CD4-positive, alpha-beta T cell treated with Interleukin-4 for 1 hour (primary cell): ENCODE measurements at places on chromosomes 1 and 21.
A peak's percentile ranks its signal among the peaks of the same experiment; 100 is the strongest.

GRCh38 chr1:31707711-31708110 is 3.9 kb upstream of the COL16A1 start:
- DNase-seq, result no peak

GRCh38 chr1:209673631-209674417 is 1.4 kb upstream of the G0S2 start:
- peak; percentile 53 for DNase-seq

GRCh38 chr21:36180963-36181362 is 24.3 kb downstream of the DOP1B start:
- DNase-seq, result no peak

GRCh38 chr21:42187976-42188653 is 30.8 kb upstream of the ABCG1 start:
- peak; percentile 88 for DNase-seq

DNA sequence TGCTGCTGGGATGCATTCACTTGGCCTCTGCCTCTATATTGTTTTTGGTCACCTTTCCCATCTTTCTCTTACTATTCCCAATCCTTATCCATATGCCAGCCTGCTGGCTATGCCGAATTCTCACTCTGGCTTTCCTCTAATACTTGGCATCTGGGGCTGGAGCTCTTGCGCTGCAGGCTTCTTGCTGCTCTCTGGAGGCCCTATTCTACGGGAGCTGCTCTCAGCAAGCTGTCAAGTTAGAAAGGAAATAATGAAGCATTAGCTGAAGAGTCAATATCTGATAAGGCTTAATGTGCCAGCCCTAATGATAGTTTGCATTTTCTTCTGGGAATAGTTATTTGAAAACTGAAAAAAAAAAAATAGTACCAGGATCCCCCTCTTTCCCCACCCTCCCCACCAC is 125.3 kb upstream of the CYYR1 start:
- DNase-seq, result no peak

DNA sequence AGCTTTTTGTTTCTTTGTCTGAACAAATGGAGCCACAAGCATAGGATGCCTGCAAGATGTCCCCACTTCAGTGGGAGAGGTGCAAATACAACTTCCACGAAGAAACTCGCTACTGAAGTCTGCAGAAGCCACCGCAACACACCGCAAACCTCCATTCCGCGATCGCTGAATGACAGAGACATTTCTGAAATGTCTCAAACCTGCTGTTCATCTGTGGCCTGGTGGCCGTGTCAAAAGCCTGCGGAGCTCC is 1.0 kb downstream of the TP53BP2 start:
- DNase-seq, result peak; percentile 27

DNA sequence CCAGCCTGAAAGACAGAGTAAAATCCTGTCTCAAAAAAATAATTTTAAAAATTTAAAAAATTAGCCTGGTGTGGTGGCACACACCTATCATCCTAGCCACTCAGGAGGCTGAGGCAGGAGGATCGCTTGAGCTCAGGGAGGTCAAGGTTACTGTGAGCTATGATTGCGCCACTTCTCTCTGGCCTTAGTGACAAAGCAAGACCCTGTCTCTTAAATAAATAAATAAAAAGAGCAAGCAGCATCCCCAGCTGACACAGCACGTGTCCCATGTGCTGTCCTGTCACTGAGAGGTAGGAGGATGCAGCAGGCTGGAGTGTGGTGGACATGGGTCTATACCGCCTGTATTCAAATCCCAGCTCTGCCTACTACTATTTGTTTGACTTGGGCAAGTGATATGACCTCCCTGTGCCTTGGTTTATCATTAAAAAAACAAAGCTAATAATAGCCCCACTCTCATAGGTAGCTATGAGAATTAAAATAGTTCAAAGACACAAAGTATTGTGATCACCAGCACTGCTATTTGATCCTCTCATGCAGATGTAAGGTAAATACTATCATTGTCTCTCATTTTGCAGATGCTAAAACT is 22.2 kb upstream of the ECE1 start:
- no peak for DNase-seq

DNA sequence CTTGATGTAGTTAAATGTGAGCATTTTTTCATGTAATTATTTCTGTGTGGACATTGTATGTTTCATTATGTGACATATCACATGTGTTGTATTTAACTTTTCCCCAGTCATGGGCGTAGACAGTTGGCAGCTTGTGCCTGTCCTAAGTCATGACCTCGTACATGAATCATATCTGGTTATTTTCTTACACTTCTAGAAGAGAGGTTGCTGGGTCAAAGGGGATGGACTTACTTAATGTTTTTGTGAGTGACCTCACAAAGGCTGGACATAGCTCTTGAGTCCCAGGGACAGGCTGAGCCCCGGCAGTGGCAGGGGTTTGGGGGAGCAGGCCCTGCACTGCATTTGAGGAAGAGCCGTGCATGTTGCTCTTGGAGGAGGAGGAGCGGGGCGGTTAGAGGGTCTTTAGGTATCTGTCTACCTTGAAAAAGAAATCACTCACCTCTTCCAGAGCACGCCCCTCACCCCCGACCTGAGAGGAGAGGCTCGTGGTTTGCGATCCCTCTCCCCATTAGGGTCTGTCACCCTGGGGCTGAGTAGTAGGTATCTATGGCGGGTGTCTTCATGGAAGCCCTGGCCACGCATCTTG is 16.4 kb downstream of the IFNGR2 start:
- no peak for DNase-seq

- DNase-seq, result no peak
Measured at GRCh38 chr1:180515364-180515763, 13.0 kb upstream of the ACBD6 start.

DNA sequence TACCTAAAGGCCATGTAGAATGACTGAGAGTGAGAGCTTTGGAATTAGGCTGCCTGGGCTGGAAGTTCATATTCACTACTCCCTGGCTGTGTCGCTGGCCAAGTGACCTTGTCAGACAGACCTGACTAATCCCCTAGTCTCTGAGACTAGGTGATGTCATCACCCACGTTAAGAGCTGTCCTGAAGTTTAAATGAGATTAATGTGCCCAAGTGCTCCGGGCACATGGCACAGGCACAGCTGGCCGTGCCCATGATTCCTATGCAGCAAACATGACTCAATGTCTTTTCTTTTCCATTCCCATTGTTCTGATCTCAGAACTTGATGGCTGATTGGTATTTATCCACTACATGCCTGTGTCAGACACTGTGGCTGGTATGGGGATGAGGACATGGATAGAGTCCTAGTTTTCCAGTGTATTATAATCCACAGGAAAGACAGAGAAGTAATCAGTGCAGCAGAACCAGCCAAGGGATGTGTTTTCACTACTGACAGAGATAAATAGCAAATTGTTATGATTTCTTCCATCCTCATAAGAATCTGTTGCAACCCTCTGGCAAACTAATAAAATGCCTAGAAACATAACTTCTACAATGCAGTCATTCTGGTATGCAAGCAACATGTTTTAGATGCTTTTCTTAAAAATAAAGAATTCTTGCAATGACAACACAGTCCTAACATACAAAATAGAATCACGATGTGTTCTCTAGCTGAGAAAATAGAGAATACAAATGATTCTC is 180.9 kb downstream of the PCP4 start:
- no peak for DNase-seq

- no peak for DNase-seq
Measured at GRCh38 chr1:17611991-17612390, 72.5 kb downstream of the ARHGEF10L start.

DNA sequence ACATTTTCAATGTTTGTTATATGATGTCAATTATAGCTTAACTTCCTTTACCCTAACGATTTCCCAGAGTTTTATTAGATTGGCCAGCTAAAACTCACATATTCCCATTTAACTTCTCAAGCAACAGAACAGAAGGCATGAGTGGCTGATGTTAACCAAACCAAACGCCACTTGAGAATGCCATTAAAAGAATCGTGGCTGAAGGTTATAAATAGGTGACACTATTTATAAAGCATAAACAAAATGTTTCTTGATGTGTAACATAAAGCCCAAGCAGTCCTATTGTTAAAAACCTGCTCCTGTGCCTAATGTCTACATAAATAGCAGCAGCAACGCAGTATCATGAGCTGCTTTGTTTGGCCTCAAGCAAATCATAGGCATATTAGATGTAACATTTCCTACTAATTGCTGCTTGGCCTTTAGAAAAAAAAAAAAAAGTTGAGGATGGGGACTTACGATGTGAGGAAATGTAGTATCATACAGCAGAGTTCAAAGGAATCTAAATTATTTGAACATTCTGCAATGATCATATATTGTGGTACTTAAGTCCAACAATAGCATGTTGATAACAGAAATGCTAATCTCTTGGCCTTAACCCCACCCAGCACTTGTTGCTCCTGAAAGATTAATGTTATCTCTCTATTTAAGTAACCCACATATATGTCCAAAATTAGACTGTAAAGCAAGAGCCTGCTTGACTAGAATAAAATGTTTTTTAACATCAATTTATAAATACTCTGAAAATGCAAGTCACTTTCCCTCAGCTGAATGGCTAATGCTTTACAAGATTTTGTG is 106.0 kb downstream of the ESRRG start:
- no peak for DNase-seq

DNA sequence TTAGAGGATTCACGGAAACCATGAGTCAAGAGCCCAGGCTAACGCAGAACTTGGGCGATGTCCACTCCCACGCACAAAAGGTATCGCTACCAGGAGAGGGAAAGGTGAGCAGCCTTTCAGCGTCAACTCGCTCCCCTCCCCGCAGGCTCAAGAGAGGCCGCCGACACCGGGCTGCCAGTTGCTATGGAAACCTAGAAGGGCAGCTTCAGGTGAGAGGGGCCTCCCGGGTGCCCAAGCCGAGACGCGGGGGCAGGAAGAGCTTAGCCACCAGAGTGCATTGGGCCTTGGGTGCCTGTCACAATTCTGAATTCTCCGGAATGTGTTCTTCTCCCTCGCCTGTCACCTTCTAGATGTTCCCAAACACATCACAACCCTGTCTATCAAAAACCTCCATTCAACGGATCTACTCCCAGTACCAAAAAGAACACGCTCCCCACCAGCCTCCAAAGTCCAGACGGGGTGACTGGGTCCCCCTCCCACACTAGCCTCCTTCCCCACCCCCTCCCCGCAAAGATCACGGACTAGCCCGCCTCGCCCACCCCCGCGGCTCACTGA is 694 bp downstream of the MEAF6 start:
- DNase-seq, result peak; percentile 44

DNA sequence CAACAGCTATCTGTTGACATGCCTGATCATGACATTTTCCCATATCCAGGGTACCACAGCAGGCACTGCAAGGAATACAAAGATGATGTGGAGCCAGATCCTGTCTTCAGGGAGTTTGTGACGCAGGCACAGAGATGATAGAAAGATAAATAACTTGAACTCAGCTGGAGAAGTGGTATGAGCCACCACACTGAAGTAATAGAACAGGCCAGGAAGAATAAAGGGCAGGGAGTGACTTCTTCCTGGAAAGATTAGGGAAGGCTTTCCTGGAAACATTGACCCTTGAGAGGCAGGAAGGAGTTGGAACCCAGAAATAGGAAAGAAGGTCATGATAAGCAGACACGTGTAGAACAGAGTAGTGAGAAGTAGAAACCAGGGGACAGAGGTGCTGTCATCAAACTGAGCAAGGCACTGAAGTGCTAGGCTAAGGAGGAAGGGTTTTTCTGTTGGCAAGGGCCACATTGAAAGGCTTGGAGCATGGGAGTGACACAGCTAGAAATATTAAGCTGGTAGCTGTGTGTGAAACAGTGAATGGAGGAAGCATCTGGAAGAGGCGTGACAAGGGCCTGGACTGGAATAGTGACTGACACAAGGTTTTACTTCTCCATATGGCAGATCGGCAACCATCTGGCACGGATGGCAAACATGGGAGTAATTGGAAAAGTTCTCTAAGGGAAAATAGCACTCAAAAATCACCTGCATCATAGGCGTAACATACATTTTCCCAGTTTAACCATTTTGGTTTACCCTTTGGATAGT is 68.4 kb downstream of the AK5 start:
- DNase-seq, result no peak

DNA sequence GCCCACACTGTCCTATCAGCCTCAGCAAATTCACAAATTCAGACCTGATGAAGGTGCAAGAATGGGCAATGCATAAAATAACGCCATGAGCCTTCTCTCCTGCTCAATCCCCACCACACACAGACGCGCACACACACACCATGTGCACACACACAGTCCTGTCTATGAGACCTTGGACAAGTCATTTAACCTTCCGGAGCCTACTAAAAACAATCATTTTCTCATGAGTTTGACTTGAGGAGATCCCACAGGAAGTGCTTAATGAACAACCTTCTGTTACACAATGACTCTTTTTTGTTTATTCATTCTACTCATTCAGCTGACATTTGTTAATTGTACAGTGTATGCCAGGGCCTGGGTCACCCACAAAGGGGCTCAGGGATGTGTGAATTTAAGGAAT is 125.4 kb downstream of the EDEM3 start:
- DNase-seq, result no peak

GRCh38 chr1:39680751-39681150 is 8.8 kb upstream of the NT5C1A start:
- peak; percentile 29 for DNase-seq

- DNase-seq, result no peak
Measured at GRCh38 chr1:68081775-68082283, 31.4 kb upstream of the DIRAS3 start.

GRCh38 chr1:201537891-201538611 is 876 bp upstream of the NAV1 start:
- no peak for DNase-seq

DNA sequence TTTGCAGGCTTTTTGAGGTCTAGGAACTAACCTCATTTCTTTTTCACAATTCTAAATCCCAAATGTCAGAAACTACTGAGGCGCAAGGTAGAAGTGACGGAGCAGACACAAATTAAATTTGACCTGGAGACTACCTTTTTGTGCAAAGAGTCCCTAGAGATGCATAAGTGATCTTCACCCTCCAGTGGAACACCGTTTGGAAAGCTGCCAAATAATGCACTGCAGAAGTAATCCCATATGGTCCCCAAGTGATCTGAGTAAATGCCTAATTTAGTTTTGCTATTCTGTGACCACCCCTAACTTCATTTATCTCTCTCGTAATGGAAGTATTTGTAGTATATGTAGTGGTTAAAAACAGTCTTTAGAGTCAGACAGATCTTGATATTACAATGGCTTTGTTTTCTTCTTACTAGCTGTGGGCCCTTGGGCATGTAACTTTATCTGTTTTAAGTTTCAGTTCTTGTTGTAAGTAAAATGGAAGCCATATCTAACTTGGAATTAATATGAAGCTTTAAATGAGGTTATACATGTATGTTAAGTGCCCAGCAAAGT is 70.4 kb upstream of the IPO9 start:
- no peak for DNase-seq
